ENCODE measurements at places on chromosomes 7 and 10.

DNA sequence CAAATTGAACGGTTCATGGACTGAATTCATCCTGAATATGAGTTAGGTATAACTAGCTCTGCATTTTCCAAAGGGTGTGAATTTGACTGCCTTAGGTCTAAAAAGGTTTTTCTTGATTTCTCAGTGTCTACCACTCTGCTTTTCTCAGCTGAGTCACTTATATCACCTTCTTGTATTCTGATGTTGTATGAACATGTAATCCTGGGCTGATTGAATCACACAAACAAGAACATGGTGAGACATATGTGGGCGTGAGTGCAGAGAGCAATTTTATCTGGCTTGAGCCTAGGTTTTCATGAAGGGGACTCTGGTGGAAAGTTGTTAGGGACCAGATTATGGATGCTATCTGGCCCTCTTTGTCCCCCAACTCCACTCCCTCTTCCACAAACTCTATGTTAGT lies 239.8 kb downstream of the SUGCT start:
- no peak for DNase-seq

- DNase-seq = no peak
These were observed 76.5 kb upstream of the PPP1R3C start for GRCh38 chr10:91709394-91709798.

- DNase-seq = no peak
These were observed 59.1 kb downstream of the CDC123 start for GRCh38 chr10:12255048-12255447.

DNA sequence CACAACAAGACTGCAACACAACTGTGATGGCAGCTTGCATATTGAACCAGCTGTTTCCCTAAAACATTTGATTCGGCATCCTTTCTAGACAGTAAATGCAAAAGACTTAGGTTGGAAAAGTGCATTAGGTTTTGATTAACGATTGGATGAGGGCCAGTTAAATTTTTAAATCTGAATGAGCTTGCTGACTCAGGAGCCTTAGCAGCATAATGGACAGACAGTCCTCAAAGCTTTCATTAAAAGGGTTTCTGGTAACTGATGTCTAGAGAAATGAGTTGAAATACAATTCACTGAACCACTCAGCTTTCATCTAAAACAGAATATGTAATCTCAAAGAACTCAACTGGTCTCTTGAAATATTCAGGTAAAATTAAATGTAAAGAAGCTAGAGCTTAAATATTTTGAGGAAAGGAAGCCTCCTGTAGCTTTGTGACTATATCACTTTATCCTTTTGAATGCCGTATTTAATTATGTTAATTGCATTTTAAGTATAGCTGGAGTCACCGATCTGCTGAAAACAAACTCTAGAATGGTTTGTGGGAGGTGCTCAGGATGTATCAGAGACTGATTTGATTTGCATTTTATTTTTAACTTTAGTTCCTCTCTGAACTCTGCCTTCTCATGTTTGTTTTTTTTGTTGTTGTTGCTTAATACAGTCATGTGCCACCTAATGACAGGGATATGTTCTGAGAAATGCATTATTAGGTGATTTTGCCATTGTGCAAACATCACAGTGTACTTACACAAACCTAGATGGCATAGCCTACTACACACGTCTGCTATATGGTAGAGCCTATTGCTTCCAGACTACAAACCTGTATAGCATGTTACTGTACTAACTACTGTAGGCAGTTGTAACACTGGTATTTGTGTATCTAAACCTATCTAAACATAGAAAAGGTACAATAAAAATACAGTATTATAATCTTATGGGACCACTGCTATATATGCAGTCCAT lies 29.2 kb upstream of the ATRNL1 start:
- no peak for DNase-seq

DNA sequence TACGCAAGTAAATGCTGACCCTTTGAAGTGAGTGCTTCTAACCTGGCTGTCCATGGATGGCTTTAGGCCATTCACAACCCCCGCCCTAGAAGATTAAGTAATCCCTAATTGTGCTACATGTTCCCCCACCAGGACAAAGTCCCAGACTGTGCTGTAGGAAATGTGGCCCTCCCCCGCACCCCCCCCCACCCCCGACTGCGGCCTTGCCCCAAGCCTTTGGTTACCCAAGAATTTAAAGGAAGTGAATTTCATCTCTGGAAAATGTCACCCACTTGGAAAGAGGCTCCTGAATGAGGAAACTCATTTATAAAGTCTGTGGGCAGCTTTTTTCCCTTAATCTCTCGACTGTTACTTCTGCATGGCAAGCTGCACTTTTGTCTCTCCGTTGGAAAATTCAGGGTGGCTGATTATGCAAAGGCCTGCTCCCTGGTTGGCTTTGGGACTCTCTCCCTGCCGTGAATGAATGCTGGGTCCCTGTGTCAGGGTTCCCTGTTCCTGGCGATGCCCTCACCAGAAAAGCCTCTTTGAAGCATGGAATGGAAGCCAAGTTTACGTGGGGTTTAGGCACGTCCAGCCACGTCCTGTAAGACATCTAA lies 31.4 kb upstream of the AQP1 start:
- DNase-seq = no peak

DNA sequence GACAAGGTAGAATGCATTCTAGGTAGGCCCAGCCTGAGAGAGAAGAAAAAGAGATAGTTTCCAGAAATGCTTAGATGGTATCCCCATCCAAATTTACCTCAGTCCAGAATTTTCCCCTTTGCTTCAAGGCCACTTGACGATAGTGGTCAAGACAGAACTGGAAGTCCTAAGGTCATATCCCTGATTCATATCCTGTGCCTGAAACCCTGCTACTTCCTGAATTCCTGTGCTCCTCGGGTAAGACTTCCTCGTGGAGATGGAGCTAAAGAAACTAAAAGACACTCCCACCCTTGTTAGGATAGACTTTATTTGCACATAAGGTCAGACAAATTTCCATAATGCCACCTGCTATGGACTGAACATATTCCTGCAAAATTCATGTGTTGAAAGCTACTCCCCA lies 175.9 kb downstream of the EVX1 start:
- DNase-seq = no peak

GRCh38 chr10:79274279-79275104 lies 72.8 kb upstream of the PPIF start:
- DNase-seq = peak; percentile 64

- DNase-seq = no peak
These were observed 26.3 kb downstream of the PAPSS2 start for GRCh38 chr10:87685832-87686574.

DNA sequence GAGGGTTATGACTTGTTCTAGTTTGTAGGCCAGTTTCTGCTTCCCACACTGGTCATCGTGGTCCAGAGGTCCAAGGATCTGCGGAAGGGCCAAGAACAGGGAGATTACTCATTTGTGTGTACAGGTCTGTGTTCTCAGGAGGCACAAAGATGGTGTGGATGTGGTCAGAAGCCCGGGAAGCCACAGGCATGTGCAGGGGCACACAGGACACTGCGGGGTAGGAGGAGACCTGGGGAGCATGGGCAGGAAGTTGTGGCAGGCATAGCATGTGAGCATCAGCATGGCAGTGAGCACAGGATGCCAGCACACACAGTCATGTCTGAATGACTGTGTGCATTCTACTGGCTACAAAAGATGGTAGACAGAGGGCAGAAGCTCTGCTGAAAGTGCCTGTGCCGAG lies 445.8 kb downstream of the PLXNA4 start:
- no peak for DNase-seq

DNA sequence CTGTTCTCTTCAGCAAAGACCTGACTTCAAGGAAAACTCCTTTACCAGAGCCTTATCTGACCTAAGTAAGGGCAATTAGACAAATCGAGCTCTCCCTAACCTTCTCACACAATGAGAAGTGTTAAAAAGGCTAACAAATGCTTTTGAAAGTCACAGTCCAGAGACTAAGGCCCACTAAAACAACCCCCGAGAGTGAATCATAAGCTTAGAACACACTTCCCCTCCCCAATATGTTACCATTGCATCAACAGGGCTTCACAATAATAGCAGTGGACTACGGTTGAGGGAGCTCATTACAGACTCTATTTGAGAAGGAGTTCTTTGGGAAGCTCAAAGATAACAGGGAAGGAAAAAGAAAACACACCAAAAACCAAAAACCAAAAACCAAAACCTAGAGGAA lies 28.6 kb upstream of the ZEB1 start:
- DNase-seq = no peak

- DNase-seq = no peak
These were observed 11.5 kb upstream of the GRIFIN start for GRCh38 chr7:2487586-2488271.

DNA sequence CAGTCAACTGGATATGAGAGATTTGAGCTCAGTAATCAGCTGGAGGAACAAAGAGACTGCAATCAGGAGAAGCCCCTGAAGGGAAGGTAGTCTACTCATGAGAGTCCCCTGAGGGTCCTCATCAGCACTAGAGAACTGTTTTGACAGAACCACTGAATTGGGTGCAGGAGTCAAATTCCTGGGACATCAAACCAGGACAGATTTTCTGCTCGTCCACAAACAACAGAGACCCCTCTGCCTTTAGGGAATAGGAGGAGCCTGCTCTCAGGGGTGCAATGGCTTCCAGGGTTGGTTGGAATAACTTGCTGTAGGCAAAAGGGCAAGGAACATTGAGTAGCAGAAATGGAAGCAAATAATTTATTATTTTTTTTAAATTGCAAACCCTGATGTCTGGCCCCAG lies 21.9 kb upstream of the NEUROD6 start:
- no peak for DNase-seq

DNA sequence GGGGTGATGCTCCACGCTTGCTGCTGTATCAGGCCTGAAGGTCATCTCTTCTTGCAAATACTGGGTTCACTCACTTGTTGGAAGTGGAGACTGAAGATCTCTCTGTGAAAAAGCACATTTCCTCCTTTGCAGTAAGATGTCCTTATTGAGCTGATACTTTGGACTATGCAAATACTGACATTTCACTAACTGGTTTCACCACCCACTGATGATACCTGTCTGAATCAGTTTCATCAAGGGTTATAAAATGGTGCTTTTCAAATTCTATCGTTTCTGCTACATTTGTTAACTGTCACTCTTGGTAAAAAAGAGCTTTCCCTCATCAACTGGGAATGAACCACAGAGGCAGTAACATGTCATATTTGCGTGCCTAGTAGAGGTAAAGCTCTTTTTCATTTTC lies 35.5 kb downstream of the RAB19 start:
- no peak for DNase-seq

GRCh38 chr10:63899673-63900300 lies 378.6 kb downstream of the REEP3 start:
- DNase-seq = no peak

Data from transverse colon (tissue), 4 donors.